ENCODE measurements at places on chromosomes 13 and 19.

GRCh38 chr19:15115762-15116615 lies 8.8 kb downstream of the SYDE1 start:
- DNase-seq, result no peak

GRCh38 chr19:51327066-51328001 lies 14.6 kb downstream of the VSIG10L start:
- DNase-seq, result no peak

- DNase-seq, result no peak
Observed at GRCh38 chr13:99506634-99507033, 5.4 kb downstream of the TM9SF2 start.

DNA sequence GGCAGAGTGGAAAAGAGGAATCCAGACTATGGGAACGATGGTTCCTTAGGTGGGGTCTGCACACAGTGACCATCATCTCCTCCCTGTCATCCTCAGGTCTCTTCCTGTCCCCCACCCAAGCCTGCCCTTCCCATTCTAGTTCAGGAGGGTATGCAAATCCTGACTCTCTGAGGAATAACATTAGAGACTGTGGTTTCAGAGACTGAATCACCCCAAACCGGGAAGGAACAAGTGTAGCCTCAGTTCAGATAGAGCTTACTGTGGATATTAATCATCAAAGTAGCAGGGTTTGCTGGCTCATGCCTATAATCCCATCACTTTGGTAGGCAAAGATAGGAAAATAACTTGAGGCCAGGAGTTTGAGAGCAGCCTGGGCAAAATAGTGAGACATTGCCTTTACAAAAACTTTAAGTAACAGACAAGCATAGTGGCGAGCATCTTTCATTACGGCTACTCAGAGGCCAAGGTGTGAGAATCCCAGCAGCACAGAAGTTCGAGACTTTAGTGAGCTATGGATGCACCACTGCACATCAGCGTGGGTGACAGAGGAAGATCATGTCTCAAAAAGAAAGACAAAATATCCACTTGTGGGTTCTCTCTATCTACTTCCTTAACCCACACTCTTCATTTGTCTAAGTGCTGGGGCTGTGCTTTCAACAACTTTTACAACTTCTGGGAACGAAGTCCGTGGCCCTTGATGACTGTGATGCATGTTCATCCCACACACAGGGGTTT lies 19.3 kb upstream of the LGALS13 start:
- no peak for DNase-seq

DNA sequence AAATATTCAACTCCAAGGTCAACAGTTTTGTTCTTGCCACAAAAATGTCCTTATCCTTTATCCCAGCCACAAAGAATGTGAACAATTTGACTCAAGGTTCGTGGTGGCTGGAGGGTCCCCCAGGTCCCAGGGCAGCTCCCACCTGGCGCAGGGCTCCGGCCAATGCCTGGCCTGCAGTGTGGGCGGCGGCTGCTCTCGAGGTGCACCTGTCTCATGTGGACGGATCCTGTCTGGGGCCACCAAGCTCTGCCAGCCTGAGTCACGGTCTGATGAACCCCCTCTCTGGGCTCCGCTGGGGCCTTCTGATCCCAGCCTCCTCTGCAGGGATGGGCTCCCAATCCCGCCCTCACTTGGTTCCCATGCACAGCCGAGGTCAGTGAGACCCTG lies 49.4 kb downstream of the GAS6 start:
- DNase-seq, result no peak

DNA sequence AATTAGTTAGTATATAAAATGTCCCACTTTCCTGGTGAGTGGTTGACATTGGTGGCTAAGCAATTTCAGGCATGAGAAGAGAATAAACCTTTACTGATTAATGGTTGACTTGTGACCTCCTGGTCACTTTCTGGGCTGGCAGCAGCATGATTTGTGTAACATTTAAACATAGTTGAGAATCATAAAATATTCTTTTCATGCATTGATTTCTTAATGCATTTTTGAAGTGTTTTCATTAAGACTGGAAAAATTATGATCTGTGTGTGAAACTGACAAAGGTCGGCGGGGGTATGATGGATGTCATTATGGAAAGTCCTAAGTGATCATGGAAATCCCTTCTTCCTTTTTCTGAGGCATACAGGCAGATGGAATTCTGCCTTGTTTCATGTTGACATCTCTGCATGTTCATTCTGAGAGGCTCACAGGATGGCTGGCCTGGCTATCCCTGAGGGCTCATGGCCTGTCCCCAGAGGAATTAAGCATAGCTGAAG lies 98.7 kb upstream of the RNF113B start:
- DNase-seq, result no peak

DNA sequence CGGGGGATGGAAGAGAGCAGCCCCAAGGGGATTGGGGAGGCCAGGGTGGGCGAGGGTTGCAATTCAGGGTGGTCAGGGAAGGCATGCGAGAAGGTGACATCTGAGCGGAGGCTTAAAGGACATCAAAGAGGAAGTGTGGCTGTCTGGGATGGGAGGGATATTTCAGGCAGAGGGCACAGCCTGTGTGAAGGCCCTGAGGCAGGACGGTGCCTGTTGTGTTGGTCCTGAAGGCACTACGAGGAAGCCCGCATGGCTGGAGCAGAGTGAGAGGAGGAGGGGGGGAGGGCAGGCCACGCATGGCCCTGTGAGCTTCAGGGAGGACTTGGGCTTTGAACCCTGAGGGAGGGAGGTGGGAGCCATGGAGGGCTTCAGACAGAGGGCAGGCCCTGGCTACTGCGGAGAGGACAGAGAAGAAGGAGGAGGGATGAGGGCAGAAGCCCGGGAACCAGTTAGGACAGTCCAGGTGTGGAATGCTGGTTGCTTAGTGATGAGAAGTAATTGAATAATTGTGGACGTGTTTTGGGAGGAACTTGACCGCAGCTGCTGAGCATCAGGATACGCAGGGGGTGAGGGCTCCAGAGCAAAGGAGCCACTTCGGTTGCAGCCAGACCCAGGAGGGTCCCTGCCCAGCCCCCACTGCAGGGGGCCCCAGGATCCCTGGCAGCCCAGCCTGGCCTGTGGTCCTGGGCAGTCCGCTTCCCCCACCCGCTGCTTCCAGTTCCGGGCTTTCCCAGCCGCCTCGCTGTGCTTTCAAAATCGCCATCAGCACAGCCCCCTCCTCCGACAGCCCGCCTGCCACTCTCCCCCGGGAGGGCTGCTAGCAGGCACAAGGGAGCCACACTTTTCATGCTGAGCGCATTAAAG lies 6.2 kb downstream of the TLE6 start:
- no peak for DNase-seq

DNA sequence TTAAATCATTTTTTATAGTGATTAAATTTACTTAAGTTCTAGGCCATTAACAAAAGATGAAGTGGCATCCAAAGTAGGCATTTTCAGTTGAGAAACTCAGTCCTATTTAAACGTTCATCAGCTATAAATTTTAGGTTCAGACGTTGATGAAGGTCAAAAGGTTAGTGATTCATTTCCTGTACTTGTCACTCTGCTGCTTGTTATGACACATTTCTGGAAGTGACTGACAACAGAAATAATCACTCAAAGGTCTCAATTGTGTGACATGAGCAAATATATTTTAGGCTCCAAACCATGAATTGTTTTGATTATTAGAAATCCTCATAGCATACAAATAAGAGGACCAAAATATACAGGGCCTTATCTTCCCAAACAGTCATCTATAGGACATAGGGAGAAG lies 10.3 kb upstream of the EDNRB start:
- DNase-seq, result no peak

DNA sequence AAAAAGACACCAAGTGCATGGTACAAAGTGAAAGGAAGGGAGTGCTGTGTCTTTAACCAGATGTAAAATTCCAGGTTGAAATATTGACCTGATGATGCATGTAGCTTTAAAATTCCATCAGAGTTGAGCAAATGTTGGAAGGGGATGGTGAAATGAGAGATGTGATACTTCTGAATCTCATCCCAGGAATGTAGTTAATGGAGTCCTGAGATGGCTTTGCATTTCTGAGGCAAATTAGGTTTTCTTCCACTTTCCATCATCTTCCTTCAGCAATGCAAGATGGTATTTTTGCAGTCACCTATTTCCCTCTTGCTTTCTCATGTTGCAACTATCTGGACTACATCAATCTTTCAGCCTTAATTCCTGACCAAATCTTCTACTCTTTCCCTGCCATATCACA lies 194.1 kb upstream of the MIR17HG start:
- no peak for DNase-seq

DNA sequence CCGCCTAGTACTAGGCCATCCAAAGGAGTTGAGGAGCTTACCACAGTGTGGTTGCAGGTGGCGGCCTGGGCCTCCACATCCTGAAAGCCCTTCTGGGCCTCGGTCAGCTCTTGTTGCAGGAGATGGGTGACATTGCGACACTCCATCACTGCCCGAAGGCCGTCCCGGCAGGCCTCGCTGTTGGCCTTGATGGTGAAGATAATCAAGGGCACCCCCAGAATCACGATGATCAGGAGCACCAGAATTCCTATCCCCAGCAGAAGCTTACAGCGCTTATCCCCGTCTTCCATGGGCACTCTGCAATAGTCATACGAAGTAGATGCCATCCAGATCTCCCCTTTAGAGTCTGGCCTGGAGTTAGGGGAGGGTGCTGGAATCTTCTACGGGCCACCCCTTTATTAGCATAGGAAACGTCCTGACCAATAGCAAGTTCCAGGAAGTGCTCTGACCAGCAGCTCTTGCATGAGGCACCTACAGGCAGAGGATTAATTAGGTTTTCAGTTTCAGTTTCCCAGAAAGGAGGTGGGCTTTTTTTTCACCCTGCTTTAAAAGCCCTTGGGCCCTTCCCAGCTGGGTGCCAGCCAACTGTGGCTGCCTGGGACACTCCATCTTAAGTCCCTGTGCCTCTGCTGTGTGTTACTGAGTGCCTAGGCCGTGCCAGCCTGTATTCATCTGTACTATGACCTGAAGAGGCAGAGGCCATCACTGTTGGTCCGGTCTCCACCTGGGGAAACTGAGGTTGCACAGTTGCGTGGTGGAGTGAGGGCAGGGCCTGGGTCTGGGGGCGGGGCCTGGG lies at the start of gene BST2:
Gene BST2, minus strand, starts transcription at position 381 of the 796 bp plus-strand sequence. Its CDS starts 55 bp downstream, at position 326.
- DNase-seq, result peak; percentile 15

- no peak for DNase-seq
Observed at GRCh38 chr13:60134376-60134775, 29.4 kb downstream of the DIAPH3 start.

DNA sequence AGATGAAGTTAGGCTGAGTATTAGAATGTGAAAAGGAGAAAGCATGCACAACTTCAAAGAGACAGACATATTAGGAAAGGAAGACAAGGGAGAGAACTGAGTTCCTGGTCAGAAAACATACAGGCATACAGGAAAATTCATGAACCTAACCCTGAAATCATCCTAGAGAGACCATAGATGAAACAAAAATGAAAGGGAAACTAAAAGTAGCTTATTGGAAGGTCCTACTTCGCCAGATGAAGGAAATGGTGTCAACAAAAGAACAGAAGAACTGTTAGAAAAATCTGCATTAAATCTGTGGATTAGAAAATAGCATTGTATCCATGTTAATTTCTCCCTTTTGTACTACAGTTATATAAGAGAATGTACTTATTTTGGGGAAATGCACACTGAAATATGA lies 169.0 kb upstream of the UFM1 start:
- DNase-seq, result no peak

GRCh38 chr19:15412832-15413231 lies 6.0 kb downstream of the AKAP8L start:
- DNase-seq, result no peak

DNA sequence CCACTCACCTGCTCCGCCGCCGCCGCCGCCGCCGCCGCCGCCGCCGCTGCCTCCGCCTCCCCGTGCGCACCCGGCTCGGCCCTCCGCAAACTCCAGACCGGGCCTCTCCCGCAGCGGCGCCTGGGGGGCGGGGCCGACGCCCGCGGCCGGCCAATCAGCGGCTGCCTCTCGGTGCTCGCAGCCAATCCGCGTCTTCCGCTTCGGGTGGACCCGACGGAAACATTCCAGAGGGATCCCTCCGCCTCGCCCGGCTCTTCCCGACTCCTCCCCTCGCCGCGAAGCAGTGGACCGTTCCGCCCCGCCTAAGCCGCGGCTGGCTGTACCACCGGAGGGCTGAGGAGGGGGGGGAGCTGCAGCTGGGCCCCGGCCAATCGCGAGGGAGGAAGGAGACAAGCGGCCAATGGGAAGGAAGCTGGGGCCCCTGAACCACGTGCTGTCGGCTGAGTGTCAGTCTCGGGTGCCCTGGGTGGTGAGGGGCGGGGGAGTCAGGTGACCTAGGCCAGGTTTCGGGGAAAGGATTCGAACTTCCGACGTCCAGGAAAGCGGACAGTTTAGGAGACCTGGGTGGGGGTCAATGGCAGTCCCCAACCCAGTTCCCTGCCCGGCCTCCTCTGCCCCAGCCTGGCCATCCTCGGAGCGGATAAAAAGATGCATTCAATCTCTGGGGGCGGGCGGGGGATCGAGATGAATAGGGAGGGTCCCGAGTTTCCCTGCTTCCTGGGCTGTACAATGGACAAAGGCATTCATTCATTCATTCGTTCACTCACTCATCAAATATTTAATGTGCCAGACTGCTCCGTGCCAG lies at the start of gene GIPC1:
Gene GIPC1, minus strand, starts transcription at position 99 of the 805 bp plus-strand sequence. CDS start 13,151 bp downstream, outside the sequence.
- DNase-seq, result peak; percentile 98

GRCh38 chr13:113754242-113754641 lies 4.8 kb upstream of the TMEM255B start:
- no peak for DNase-seq

DNA sequence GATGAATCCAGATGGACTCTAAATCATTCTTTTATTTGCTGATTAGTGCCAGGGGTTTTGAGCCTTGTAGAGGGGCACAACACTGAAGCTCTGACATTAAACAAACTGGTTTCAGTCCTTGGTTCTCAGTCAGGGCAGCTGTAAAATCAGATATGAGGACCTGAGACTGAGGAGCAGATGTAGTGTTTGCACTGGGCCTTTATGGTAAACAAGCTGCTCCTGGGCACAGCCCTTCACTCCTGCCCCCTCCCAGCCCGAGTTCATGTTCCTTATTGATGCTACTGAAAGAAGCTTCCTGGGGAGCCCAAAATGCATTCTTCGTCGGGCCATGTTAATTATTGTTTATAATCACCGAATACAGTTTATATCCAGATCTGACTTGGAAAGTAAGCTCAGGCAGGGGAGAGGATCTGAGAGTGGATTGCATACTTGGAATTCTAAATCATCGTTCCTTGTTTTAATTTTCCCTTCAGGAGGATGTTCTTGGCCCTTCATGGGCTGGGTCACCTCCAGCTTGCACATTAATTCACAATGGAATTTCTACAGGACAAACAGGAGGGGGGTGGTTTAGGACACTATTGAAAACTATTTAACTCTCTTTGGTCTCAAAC lies 213.5 kb downstream of the FGF9 start:
- no peak for DNase-seq

GRCh38 chr13:27442071-27442647 lies 8.2 kb downstream of the MTIF3 start:
- no peak for DNase-seq

DNA sequence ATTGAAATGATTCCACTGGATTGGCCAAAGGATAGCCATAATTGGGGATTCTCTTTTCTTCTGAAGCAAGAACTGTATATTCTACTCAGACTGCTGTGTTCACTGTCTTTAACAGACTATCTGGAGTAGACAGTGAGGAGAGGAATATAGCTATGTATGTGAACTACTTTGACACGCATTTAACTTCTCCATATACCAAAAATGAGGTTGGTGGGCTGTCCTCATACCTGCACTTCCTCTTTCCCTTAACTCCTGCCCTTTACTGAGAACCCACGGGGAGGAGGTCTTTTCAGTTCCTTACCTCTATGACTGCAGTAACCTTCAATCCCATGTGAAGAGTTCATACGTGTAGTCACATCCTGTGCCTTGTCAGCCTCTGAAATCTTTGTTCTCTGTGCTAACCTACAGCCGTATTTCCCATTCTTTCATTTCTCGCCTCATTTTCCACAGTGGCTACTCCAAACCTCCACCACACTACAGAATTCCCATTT lies 305.8 kb downstream of the MTUS2 start:
- DNase-seq, result no peak

- no peak for DNase-seq
Observed at GRCh38 chr13:113770441-113770840, 11.4 kb downstream of the TMEM255B start.

GRCh38 chr13:42847891-42848663 lies 66.7 kb downstream of the FAM216B start:
- no peak for DNase-seq
